Umbilical cord (tissue), 2 donors: ENCODE measurements at places on chromosomes 2 and 18. TPM values are rescaled to one million over a fixed set of nuclear protein-coding genes. Genes with fewer than 3 reads are reported as not detected.
A peak's percentile ranks its signal among the peaks of the same experiment; 100 is the strongest.

Gene LBX2
- total RNA-seq, result not detected

Gene ABCG5
- 0.96 TPM for total RNA-seq

Gene MCM6
- 11.8 TPM for total RNA-seq

Gene APOB
- 1.7 TPM for total RNA-seq

Gene SUMO1
- 73.4 TPM for total RNA-seq

Gene STEAP3
- total RNA-seq, result 2.6 TPM

GRCh38 chr2:9205963-9206948 lies at the start of gene ASAP2:
TSS of gene ASAP2 (plus strand) at chr2:9206812. CDS start at chr2:9207105, 293 bp downstream.
- peak; percentile 67 for DNase-seq

DNA sequence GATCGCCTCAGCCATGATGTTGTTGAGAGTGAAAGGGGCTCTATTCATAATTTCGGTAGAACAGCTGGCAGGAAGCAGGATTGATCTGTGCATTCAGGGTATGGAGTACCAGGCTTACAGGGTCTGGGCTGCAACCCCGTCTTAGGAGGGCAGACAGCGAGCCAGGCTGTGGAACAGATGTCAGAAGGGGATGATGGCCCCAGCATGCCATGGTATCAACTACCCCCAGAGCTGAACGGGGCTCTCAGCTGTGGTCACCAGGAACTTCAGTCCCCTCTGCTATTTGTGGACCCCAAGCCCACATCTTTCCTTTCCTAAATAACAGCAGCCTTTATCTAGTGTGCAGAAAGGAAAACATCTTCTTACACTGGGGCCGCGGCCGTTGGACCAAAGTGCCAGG lies 422.2 kb upstream of the SALL3 start:
- no peak for DNase-seq

DNA sequence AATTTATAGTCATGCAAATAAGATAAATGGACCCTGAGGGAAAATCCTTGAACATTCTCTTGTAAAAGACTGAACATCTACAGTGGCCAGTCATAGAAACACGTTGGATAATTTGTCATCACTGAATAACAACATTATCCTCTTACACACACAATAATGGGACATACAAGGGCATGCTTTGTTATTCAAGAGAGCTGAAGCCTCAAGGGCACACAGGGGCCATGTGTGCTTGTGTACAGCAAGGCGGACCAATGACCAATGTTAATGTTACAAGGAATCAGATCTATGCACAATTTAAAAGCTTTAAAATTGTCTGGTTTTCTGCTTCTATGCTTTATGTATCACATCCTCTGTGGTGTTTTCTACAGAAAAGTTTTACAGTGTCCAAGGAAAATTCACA lies 23.7 kb downstream of the COL6A3 start:
- no peak for DNase-seq

DNA sequence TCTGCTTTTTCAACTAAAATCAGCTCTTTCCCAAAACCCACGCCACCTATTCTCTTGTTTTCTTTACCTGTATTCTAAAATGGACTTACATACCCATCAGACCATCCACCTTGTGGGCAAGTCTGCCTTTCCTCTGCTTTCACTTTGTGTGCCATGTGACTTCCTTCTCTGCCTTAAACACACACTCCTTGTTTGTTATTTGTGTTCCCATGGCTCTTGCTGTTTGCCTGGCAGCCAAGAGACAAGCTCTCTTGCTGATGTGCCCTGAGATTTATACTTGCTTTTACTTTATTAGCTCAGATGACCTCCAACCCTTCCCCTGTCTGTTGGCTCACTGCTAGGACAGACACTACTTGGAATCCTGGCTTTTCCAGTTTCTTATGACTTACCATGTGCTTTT lies 309.7 kb upstream of the LRRTM4 start:
- DNase-seq, result no peak

GRCh38 chr18:56197241-56197859 lies 441.0 kb downstream of the TXNL1 start:
- DNase-seq, result no peak
